ENCODE measurements at places on chromosomes 7 and 10.
A peak's percentile ranks its signal among the peaks of the same experiment; 100 is the strongest.

GRCh38 chr7:99452541-99452940, 13.4 kb downstream of the ATP5MF start:
- no peak for DNase-seq

DNA sequence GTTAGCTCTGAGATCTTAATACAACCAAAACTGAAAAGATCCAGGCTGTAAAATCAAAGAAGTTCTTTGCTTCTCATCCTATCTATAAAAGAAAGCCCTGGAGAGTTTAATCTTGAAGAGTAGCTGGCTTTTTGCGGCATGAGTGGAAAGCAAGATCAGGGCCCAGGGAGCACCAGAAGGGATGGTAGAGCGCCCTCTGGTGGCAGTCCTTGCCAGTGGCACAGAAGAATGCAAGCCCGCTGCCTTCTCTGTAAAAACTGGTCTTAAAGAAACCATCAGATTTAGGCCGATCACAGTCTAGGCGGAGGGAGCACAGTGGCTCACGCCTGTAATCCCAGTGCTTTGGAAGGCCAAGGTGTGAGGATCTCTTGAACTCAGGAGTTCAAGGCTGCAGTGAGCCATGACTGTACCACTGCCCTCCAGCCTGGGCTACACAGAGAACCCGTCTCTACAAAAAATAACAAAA, 35.6 kb downstream of the CPN1 start:
- DNase-seq: peak; percentile 83

DNA sequence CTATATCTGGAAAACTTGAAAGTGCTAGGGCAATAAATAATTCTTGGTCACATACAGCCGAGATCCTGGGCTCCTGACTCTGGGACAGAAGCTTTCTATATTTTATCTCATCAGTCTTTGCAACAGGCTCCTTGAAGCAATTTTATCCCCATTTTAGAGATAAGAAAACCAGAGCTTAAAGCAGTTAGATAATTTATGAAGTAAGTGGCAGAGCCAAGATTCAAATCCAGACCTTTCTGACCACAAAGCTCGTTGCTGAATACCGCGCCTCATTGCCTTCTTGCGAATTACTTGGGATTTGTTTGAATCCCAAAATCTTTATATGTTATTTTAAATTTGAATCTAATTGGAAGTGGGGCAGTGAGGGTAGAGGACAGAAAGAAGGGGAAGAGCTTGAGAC, 106.0 kb downstream of the TCF7L2 start:
- DNase-seq: no peak

- no peak for DNase-seq
Observed at GRCh38 chr7:155814316-155815276, 2.3 kb upstream of the SHH start.

- no peak for DNase-seq
Observed at GRCh38 chr10:113858541-113858940, 4.1 kb downstream of the NHLRC2 start.

DNA sequence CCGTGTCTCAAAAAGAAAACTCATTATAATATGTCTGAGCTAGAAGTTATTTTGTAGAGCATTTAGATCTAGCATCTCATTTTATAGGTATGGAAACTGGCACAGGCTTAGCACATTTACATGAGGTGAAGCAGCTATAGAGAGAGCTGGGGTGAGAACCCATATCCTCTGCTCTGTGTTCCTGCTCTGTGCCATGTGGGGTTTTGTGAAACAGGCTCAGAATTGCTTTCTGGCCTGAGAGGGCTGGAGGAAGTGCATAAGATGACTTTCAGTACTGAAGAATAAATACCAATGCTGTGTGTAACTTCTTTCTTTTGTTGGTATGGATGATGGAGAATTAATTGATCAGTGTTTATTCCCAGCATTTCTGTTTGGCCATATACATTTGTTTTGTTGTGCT, 159.1 kb downstream of the LRRC4 start:
- DNase-seq: no peak

DNA sequence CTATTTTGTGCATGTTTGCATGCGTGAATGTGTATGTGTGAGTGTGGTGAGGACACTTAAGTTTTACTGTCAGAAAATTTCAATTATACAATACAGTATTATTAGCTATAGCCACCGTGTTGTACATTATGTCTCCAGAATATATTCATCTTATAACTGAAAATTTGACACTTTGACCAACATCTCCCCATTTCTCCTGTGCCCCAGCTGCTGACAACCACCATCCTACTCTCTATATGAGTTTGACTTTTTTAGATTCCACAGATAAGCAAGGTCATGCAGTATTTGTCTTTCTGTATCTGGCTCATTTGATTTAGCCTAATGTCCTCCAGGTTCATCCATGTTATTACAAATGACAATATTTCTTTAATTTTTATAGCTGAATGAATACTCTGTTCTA, 195.0 kb downstream of the GPR37 start:
- DNase-seq: no peak

- no peak for DNase-seq
Observed at GRCh38 chr10:79050896-79051555, 17.7 kb upstream of the ZMIZ1 start.

GRCh38 chr7:726854-727103, 280 bp downstream of the DNAAF5 start:
- DNase-seq: no peak

GRCh38 chr7:135743907-135744731, 4.5 kb downstream of the FAM180A start:
- DNase-seq: no peak

GRCh38 chr7:26197153-26198115, 3.1 kb downstream of the HNRNPA2B1 start:
- DNase-seq: no peak

DNA sequence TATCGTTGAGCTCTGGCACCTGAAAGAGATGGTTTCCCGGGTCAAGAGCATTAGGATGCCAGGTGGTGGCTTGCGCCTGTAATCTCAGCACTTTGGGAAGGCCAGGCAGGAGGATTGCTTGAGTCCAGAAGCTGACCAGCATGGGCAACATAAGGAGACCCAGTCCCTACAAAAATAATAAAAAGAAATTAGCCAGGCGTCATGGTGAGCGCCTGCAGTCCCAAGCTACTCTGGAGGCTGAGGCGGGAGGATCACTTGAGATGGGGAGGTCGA, 6.1 kb upstream of the KCP start:
- DNase-seq: no peak

DNA sequence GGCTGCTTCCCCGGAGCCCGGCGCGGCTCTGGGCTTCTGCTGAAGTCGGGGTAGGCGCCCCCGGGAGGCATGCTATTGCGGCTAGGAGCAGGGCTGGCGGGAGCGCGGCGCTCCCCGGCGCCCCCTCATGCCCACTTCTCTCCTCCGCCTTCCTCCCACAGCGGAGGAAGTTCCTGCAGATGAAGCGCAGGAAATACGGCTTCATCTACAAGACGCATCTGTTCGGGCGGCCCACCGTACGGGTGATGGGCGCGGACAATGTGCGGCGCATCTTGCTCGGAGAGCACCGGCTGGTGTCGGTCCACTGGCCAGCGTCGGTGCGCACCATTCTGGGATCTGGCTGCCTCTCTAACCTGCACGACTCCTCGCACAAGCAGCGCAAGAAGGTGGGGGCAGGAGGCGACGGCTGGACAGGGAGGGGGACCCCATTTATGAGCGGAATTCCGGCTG, 479 bp downstream of the CYP26A1 start:
- DNase-seq: no peak

DNA sequence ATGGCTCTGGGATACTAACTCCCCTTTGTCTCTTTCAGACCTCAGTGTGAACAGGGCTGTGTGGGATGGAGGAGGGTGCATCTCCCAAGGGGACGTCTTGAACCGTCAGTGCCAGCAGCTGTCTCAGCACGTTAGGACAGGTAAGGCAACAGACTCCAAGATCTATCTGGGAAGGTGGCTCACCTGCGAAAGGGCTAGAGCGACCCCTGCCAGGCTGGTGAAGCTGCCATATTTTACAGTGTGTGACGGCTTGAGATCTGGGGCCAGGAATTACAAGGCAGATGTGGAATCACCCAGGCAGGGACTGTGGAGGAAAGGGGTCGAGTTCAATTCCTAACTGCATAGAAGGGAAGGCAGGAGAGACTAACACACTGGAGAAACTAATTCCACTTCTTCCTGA, 11.2 kb downstream of the MUC17 start:
- DNase-seq: no peak

GRCh38 chr7:129780257-129780973, 168.9 kb downstream of the NRF1 start:
- DNase-seq: no peak

- DNase-seq: no peak
Observed at GRCh38 chr10:128684215-128684614, 558.0 kb upstream of the MKI67 start.

DNA sequence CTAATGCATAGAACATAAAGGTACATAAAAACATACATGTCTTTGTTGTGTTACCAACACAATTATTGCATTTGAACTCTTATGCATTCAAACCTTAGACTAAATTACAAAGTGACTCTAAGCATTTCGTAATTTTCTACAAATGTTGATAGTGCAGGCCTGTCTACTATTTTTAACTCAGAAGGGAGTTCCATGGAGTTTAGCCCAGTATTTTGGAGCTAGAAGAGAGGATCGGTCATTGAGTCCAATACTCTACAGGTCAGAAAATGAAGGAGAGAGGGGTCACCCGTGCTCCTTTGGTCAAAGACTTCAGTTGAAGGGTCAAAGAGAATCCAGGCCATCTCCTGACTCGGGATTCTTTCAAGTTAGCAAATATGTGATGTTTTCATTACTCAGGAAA, 55.3 kb upstream of the SRRM3 start:
- no peak for DNase-seq

- no peak for DNase-seq
Observed at GRCh38 chr10:26314265-26315013, 97.9 kb downstream of the GAD2 start.

DNA sequence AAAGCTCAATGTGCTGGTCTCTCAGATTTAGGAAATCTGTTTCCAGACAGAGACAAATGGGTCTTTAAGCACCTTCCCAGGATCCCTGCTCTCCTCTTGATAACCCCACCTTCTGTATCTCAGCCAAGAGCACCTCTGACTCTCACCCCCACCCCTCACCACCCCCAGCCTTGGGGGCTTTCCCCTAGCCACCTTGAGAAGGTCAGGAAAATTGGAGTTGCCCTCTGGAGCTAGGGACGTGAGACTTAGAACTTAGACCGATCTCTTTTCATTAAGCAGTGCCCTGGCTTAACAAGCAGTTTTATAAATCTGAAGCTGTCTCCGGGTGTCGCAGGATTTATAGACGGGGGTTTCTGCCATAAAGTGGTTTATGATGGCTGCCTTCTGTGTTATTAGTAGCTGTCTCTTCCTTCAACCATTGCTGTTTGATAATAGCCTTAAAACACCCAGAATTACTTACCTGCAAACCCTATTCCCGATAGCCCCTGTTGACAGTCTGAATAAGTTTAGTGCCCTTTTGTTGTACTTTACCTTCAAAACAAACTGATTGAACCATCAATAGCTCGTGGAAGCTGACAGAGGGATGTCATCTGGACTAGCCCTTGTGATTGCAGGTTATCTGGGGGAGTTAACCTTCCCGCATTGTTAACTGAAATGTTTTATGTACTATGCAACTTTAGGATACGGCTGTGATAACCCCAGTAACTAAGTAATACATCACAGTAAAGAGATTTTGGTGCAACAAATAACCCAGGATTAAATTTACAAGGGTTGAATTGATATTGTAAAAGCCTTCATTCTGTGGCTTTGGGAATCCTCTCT, 621.5 kb downstream of the LRMDA start:
- DNase-seq: no peak
